ENCODE measurements at places on chromosomes 2 and 18. TPM values are rescaled to one million over a fixed set of nuclear protein-coding genes. Genes with fewer than 3 reads are reported as not detected.

ANKRD30B gene
- polyA plus RNA-seq = 0.81 TPM

GKN1 gene
- not detected for polyA plus RNA-seq

LONRF2 gene
- polyA plus RNA-seq = 35.1 TPM

ZAP70 gene
- polyA plus RNA-seq = 1.9 TPM

LYPD6B gene
- polyA plus RNA-seq = 11.0 TPM

COL4A3 gene
- polyA plus RNA-seq = 1.3 TPM

ZEB2 gene
- 138 TPM for polyA plus RNA-seq

MGAT4A gene
- polyA plus RNA-seq = 33.2 TPM

OTOF gene
- 6.6 TPM for polyA plus RNA-seq

ABHD1 gene
- 2.5 TPM for polyA plus RNA-seq

SLC4A5 gene
- 3.9 TPM for polyA plus RNA-seq

RAB6C gene
- 3.8 TPM for polyA plus RNA-seq

MDH1B gene
- 6.5 TPM for polyA plus RNA-seq

KLHL14 gene
- 12.5 TPM for polyA plus RNA-seq
